ENCODE measurements at places on chromosomes 4 and X.

DNA sequence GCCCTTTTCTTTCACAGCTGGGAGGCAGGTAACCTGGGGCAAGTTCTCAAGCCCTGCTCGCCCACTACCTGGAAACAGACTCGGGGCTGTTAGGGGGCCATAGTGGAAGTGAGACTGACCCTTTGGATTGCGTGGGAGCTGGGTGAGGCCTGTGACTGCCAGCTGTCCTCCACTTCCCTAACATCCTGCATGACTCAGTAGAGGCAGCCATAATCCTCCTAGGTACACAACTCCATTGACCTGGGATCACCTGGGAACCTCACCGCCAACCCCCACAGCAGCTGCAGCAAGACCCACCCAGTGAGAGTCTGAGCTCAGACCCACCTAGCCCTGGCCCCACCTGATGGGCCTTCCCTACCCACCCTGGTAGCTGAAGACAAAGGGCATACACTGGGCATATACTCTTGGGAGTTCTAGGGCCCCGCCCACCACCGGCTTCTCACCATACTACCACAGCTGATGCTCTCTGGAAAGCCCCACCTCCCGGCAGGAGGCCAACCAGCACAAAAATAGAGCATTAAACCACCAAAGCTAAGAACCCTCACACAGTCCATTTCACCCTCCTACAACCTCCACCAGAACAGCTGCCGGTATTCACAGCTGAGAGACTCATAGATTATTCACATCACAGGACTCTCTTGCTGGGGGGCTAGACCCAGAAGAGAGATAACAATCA is 61.1 kb upstream of the DCTD start:
- DNase-seq: no peak

DNA sequence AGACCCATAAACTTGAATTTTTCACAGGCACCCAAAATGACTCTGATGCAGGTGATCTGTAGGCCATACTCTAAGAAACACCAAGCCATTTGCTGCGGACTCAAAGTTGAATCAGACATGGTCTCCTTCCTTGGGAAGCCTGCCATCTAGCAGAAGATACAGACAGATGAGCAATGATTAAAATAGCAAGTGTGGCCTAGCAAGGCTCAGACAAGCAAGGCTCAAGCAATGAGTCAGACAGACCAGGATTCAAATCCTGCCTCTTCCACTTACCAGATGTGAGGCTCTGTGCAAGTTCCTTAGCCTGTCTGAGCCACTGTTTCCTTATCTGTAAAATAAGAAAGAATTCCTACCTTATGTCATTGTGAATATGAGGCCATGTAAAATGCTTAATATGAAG is 2.3 kb downstream of the CCDC149 start:
- no peak for DNase-seq

GRCh38 chr4:124018383-124019317 is 622.1 kb downstream of the SPRY1 start:
- peak; percentile 2 for DNase-seq

GRCh38 chr4:173748353-173748752 is 218.3 kb upstream of the HAND2 start:
- DNase-seq: no peak

GRCh38 chr4:183783991-183784553 is 121.0 kb upstream of the STOX2 start:
- no peak for DNase-seq

DNA sequence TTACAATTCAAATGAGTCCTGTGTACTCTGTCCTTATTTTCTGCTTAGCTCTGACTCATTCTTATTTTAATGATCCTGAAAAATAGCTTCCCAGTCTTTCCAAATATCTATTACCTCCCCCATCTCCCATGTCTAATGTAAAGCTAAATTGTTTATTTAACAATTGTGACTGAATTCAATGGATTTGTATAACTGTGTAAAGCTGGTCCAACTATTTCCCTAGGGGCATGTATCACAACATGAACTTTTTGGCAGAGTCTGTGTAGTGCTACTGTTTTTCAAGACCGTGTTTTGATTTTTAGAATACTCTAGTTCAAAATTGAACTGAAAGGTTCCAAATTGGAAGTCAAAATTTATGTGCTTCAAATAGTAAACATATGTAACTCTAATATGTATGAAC is 67.8 kb downstream of the SPCS3 start:
- DNase-seq: peak; percentile 18

- DNase-seq: no peak
Observed at GRCh38 chr4:184383497-184384055, 90.8 kb downstream of the IRF2 start.

GRCh38 chrX:32520789-32521188 is 690.6 kb downstream of the DMD start:
- DNase-seq: no peak

DNA sequence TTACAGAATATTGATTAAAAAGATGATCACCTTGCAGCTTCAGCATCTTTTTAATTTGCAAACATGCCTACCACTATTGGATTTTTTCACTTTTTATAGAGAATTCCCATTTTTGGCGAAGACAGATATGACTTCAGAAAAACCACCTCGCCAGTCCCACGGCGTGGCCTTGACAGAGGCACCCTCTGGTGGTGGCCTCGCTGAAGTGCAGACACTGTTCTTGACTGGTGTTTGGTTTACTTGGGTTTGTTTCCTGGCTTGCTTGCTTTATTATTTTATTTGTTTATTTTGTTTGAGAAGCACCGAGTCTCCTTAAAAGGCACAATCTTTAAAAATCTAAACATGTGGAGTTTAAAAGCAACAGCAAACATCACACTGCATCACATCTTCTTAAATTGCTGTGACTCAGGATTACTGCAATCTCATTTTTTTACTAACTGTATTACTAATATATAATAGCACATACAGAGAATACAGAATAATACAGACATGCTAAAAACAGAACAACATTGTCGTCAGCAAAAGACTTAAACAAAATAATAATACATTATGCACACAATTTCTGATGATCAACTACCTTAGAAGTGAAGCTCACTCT is 13.1 kb upstream of the AMTN start:
- DNase-seq: no peak

DNA sequence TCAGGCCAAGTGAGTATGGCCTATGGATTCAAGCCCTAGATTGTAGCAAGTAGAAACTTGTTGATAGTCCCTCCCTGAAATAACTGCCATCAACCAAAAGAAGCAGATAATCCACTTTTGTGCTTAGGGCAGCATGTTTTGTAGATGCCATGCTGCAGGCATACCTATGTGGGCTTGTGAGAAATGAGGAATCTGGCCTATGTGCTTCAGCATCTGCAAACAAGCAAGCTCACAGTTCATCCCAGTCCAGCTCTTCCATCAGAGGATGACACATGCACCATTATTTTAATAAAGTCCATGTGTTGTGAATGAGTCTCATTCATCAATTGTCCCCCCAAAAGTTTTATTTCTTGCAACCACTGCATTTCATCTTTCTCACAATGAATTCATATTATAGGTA is 421.9 kb upstream of the DIPK2B start:
- DNase-seq: no peak

- DNase-seq: no peak
Observed at GRCh38 chr4:10347281-10347795, 109.9 kb downstream of the ZNF518B start.

- DNase-seq: no peak
Observed at GRCh38 chr4:156820931-156821330, 150.7 kb downstream of the PDGFC start.

- DNase-seq: no peak
Observed at GRCh38 chrX:68049466-68049865, 383.8 kb downstream of the OPHN1 start.

- no peak for DNase-seq
Observed at GRCh38 chr4:7208509-7209451, 16.4 kb downstream of the SORCS2 start.

GRCh38 chrX:107777536-107777832 is at the start of gene NCBP2L:
Gene NCBP2L, plus strand, starts transcription at chrX:107777733. Its CDS starts 16,488 bp downstream, at chrX:107794221.
- no peak for DNase-seq

DNA sequence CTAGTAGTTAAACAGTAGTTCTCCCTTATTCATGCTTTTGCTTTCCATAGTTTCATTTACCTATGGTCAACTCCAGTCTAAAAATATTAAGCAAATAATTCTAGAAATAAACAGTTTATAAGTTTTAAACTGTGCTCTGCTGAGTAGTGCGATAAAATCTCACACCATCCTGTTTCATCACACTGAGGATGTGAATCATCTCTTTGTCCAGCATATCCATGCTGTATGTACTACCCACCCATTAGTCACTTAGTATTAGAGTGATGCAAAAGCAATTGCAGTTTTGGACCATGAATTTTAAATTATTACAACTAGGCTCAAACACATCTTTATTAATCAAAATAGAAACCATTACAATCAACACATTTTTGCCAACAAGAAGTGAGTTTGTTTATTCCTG is 187.4 kb downstream of the TEX13C start:
- no peak for DNase-seq

DNA sequence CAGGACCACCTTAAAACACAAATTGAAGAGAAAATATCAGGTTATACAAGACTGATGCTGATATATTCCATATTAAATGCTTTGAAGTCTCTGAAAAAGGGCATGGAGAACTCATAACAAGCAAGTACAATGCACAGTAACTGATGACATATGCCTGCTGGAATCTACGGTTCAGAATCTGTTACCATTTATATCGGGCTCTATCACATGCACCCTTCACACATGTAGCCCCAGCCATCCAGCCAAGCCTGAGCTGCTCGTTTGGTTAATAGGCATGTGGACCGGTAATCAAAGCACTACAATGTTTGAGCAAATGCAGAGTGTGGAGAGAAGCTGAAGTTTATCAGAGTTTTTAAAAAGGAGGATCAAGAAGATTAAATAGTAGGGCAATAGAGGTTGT is 11.8 kb downstream of the COMMD8 start:
- DNase-seq: no peak

DNA sequence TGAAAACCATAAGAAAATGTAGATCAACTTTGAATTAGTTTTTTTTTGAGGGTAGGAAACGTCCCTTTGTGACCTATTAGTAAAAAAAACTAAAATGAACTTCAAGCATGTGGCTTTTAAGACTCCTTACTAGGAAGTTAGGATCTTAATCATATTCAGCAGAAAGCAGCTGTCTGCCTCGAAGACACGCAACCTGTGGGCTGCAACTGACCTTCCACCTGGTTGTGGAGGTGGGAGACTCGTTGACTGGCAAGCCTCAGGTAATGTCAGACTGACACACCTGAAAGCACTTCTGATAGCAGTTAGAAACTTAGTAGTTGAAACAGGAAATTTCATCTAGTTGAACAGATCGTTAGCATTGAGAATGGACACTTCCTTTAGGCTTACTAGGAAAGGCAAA is 37.4 kb downstream of the CCNG2 start:
- no peak for DNase-seq

GRCh38 chr4:7687796-7688195 is 251.9 kb downstream of the AFAP1 start:
- no peak for DNase-seq

GRCh38 chr4:142660728-142661127 is 185.4 kb downstream of the INPP4B start:
- no peak for DNase-seq

DNA sequence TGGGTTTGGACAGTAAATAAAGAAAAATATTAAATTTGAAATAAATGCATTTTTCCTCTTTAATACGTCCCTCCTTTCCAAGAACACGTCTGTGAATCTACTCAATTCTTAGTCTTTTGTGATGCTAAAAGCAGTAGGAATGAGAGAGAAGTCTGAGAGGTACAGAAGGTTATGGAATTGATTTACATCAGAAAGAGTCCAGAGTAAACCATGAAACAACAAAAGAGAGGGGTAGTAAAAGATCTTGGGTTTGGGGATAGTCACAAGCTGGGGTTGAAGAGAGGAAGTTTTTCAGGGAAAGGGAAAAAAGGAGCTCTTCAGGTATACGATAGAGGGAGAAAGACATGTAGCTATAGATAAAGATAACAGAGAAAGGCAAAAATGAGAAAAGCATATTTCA is 215.4 kb downstream of the RAB28 start:
- DNase-seq: no peak

- no peak for DNase-seq
Observed at GRCh38 chr4:127558088-127558487, 74.7 kb upstream of the INTU start.

GRCh38 chr4:168870004-168870403 is 140.1 kb downstream of the CBR4 start:
- no peak for DNase-seq

GRCh38 chrX:35919536-35920309 is at the start of gene CFAP47:
Gene CFAP47, plus strand, starts transcription at chrX:35919734. Its CDS starts 66 bp downstream, at chrX:35919800.
- peak; percentile 54 for DNase-seq

DNA sequence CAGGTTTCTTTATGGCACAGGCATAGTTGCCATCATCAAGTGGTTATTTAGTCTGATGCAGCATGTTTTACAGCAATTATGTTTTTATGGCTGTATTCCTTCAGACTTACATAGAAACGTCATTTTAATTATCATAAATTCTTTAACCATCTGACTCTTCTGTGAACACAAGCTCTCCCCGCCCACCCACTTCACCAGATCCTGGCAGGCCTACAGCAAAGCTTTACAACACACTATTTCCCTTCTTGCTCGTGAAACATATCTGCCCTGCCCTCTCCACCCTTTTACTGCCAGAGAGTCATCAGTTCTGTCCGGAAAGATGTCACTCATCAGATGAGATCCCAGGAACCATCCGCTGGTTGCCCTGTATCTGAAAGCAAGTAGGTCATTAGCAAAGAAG is 120.5 kb downstream of the HS6ST2 start:
- no peak for DNase-seq

DNA sequence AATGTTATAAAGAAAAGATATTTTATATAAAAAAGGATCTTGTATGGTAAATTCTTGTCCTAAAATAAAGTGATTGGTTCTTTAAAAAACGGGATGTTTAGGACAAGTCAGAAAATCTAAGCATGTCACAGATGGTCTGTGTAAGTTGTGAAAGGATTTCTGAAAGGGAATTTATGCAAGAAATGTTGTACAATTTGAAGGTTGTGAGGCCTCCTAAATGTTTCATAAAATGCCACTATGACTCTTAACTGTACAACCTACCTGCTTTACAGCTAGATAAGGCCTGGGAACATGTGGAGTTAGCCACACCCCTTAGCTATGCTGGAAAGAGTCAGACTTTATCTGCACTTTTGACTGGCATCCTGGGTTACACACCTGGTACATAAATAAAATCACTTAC is 951.5 kb upstream of the POU3F4 start:
- DNase-seq: no peak

DNA sequence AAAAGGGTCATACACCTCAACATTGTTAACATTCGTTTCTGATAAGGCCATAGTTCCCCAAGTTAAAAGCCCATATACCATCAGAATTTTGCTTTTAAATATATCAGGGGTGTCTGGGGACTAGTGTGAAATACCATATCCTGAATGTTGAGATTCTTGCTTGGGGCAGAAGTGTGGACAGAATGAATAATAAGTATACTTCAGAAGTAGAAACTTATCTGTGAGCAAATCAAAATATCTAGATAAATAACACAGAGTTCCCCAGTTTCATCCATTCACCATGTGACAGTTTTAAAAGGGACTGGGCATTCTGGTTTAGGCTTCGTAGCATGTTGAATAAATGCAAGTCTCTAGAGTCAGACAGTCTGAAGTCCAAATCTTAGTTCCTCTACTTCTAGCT is 110.5 kb downstream of the CHRNA9 start:
- no peak for DNase-seq

DNA sequence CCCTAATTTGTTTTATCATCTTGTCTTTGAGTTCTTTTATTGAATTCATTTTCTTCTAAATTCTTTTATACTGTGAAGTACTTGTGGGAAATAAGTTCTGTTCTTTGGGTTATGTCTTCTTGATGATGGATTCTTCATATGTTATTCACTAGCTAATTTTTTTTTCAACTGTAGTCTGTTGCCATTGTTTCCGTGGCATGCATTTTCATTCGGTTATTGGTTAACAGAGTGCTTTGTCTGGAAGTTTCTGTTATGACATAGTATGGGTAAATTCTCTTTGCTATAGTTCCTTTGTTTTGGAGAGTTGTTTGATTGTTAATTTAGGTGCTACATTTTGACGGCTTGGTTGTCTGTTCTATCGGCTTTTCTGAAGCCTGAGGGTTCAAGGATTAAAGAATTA is 184.9 kb upstream of the AADAT start:
- no peak for DNase-seq

All from NCI-H1417 treated with DMSO at 0.1 percent for 48 hours (cell line).